ENCODE measurements at places on chromosomes 4 and X. TPM values are rescaled to one million over a fixed set of nuclear protein-coding genes. Genes with fewer than 3 reads are reported as not detected.

PDS5A gene
- 58.0 TPM for total RNA-seq

PAGE5 gene
- total RNA-seq, result not detected

SYNPO2 gene
- 32.6 TPM for total RNA-seq

HSFX2 gene
- 4.5 TPM for total RNA-seq

NRK gene
- total RNA-seq, result not detected

IGSF1 gene
- 2.4 TPM for total RNA-seq

TRO gene
- 108 TPM for total RNA-seq

GYPA gene
- total RNA-seq, result 0.77 TPM

HTN1 gene
- total RNA-seq, result not detected

DMRTC1 gene
- 5.8 TPM for total RNA-seq

HMGN5 gene
- 11.6 TPM for total RNA-seq

CT55 gene
- 0.46 TPM for total RNA-seq

CPZ gene
- 1.8 TPM for total RNA-seq

GNRHR gene
- total RNA-seq, result not detected

EGF gene
- 5.8 TPM for total RNA-seq

TKTL2 gene
- total RNA-seq, result 0.34 TPM

KLHL4 gene
- total RNA-seq, result 13.2 TPM

All from dorsolateral prefrontal cortex (tissue), 122 donors.